ENCODE measurements at places on chromosomes 12 and 14. TPM values are rescaled to one million over a fixed set of nuclear protein-coding genes. Genes with fewer than 3 reads are reported as not detected.

Gene KLHL33
- not detected for total RNA-seq

Gene CHPT1
- total RNA-seq: 71.6 TPM

Gene FKBP11
- total RNA-seq: 59.4 TPM

Gene B4GALNT1
- total RNA-seq: 44.4 TPM

Gene CATSPERB
- total RNA-seq: not detected

Gene EML1
- total RNA-seq: 34.0 TPM

Measured in A549 treated with Hydrocortisone at 1 μM for 4 hours (cell line).